ENCODE measurements at places on chromosomes 11 and 22.

- peak; percentile 16 for DNase-seq
Observed at GRCh38 chr22:48492366-48493320, 1335.0 kb downstream of the BRD1 start.

GRCh38 chr22:11066458-11067285 is 4461.3 kb upstream of the OR11H1 start:
- no peak for DNase-seq

GRCh38 chr11:35281169-35281688 is 138.1 kb downstream of the SLC1A2 start:
- DNase-seq, result no peak

DNA sequence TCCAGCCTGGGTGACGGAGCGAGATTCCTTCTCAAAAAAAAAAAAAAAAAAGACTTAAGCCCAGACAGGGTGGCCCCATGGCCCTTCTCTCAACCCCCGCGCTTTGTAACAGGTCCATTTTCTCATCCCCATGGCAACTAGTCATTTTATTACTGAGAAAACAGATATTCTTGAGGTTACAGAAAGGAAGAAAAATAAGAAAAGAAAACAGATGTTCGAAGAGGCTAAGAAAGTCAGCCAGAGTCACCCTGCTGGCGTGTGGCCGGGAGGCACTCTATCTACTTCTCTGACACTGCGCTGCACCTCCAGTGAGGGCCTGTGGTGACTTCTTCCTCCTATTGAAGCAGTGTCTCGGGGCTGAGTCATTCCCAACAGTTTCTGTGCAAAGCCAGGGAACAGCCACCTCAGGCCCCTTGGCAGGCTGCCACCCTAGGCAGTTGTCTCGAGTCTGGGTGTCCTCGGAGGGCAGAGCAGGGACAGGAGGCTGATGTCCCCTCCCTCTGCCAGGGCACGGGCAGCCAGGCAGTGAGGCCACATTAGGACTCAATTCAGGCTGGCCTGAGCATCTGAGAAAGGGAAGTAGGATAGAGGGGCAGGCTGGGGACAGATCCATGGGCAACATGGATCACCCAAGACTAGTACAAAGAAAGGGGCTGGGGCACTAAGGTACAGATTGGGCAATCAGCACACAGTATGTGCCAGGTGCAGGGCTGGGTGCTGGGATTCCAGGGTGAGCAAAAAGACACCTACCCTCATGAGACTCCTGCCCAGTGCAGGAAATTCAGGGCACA is 16.4 kb upstream of the SYVN1 start:
- DNase-seq, result peak; percentile 89

DNA sequence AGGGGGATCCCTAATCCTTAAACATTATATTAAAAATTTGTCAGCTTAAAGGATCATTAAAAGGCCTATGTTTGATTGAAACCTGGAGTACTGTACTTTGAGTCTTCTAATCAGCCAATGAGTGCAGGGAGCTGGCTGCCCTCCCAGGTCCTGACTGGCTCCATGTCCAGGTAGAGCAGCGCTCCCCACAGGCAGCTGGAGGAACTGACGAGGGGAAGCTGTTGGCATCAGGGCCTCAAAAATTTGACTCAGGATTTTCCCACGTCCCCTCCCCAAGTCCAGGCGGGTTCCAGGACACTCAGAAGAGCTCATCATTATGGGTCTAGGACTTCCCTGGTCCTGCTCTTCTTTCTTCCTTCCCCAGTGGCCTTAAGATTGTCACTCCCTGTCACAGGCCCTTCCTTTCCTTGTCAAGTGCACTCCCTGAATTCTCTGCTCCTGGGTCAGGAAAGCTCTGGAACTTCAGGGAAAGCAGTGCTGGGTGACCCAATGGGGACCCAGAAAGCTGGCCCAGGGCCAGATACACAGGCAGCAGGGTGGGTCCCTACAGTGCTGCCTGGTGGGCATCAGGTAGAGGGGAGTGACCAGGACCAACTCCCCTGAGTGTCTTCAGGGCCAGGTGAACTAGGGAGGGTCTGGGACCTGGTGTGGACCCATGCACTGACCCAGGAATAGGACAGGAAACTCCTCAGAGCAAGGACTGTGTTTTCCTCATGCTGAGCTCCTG is 65.5 kb downstream of the GGTLC2 start:
- no peak for DNase-seq

- DNase-seq, result no peak
Observed at GRCh38 chr11:11942668-11943067, 65.8 kb downstream of the DKK3 start.

- DNase-seq, result no peak
Observed at GRCh38 chr11:113161711-113162591, 152.4 kb upstream of the TTC12 start.

- DNase-seq, result no peak
Observed at GRCh38 chr11:134846328-134847082, 434.5 kb upstream of the B3GAT1 start.

DNA sequence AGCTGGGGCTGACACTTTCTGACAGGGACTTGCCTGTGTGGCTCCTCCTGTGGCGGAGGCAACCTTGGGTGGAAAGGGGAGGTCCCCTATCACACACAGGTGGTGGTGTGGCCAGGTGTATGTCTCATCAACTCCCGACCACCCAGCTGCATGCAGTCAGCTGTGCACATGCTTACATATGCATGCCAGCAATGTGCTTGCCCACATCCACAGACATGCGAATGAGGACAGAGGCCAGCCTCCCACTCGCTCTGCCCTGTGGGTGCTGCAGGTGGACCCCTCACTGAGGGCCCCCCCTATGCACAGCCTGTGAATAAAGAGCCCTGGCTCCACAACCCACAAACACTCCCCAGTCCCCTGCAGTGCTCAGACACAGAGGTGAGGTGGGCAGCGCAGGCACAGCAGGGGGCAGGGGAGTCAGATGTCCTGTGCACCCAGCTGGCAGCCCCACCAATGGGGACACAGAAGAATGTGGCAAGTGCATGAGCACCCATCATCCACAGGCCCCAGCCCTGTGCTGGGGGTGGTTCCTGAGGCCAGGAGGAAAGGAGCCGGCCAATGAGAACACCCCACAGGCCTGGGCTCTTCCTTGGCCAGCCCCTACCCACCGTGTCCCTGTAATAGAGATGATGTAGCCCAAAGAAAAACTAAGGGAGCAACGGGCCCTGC is 9.5 kb downstream of the GNB1L start:
- DNase-seq, result no peak

- DNase-seq, result no peak
Observed at GRCh38 chr11:78325274-78325781, 92.3 kb downstream of the GAB2 start.

DNA sequence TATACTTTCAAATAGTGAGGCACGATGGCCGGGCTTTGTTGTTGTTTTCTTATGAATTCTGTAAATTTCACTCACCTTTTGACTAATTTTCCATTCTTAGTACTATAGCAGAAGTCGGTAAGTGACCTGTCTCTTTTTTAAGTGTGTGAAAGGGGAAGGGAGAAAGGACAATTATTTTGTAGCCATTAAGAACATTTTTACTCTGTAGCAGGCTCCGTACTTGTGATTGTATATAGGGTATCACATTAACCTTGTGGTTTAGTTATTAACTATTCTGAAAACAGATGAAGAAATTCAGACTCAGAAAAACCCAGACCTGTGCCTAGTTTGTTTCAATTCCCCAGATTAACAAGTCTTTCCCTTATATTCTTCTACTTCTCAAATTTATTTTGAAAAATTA is 78.7 kb downstream of the CASP12 start:
- no peak for DNase-seq

DNA sequence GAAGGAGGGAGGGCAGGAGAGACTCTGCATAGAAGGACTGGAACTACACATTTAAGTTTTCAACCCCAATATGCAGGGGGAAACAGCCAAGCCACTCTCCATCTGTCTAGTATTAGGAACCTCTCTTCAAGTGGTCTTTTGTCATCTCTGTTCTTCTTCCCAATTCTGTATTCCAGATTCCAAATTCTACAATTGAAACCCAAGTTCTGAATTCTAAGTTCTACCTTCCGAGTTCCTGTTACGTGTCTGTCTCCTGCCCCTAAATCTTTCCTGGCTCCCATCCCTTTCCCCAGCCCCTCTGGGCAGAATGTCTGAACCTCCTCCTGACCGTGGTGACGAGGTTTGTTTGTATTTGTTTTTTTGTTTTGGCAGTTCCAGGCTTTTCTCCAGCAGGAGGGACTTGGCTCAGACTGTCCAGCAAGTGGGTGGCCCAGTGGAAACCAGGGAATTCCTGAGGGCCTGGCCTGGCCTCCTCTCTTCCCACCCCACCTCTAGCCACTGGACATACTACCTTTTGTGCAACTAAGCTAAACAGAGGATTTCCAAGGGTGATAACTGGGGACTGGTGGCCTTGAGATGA is 1.6 kb upstream of the THOC5 start:
- DNase-seq, result no peak

DNA sequence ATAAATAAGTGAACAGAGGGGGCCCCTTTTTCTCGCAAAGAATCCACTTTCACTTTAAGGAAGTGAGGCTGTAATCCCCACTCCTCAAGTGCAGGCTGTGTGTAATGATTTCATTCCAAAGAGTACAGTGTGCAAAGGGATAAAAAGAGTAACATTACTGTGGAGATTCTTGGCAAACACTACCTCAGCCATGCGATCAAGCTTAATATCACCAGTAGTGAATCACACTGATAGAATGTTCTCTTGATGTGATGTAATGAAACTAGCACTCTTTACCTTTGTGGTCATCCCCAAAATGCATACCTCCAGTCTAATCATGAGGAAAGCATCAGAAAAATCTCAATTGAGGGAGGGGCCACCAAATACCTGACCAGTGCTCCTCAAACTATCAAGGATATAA is 246.1 kb upstream of the CHORDC1 start:
- DNase-seq, result no peak

DNA sequence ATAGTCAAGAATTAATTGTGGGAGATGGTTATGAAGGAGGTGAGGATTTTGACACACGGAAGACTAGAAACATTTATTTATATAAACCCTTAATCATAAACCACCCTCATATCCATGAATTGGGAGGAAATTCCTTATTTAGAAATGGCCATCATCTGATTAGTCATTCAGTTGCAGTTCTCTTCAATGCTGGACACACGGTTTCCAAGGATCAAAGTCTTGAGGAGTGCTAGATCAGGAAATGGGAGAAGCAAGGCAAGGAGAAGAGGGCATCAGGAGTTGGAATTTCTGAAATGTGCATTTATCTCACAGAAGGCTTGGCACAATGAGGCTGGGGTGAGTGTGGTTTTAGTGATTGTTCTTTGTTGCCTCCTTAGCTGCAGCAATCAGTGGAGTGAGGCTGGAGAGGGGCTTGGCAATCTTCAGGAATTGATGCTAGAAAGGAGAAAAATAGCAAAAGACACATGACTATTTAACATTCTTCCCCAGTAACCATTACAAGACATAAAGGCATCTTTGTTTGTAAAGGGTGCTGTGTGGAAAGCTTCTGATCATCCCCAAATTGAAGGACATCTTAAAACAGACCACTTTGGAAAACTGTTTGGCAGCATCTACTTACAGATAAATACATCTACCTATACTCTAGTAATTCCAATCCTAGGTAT is 21.6 kb upstream of the GDPD4 start:
- DNase-seq, result no peak

- DNase-seq, result no peak
Observed at GRCh38 chr11:76160856-76161255, 45.4 kb downstream of the WNT11 start.

DNA sequence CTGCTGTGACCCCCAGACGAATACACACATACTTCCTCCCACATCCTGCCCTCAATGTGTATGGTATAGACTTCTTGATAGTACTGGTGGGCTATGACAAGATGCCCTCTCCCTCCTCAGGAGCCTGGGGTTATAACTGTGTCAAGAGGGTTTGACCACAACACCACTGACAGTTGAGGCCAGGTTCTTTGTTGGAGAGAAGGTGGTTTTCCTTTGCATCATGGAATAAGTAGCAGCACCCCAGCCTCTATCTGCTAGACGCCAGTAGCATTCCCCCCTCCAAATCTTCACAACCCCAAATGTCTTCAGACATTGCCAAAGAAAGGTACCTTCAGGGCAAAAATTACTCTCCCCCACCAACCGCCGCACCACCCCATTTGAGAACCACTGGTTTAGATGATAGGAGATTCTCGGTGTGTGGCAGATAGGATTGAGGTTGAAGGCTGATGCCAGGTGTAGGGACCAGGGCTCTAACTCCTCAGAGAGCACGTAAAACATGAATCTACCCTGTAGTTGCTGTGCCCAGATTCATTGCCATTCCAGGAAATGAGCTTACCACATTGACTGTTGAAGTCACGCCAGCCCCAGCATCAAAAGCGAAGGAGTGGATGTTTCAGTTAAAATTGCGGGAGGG is 5.5 kb upstream of the MYO18B start:
- peak; percentile 39 for DNase-seq

GRCh38 chr11:59556115-59556916 is 45.0 kb downstream of the OR4D9 start:
- peak; percentile 74 for DNase-seq

Measured in KG1 (cell line).